ENCODE measurements at places on chromosomes 6 and 20. TPM values are rescaled to one million over a fixed set of nuclear protein-coding genes. Genes with fewer than 3 reads are reported as not detected.
A peak's percentile ranks its signal among the peaks of the same experiment; 100 is the strongest.

DNA sequence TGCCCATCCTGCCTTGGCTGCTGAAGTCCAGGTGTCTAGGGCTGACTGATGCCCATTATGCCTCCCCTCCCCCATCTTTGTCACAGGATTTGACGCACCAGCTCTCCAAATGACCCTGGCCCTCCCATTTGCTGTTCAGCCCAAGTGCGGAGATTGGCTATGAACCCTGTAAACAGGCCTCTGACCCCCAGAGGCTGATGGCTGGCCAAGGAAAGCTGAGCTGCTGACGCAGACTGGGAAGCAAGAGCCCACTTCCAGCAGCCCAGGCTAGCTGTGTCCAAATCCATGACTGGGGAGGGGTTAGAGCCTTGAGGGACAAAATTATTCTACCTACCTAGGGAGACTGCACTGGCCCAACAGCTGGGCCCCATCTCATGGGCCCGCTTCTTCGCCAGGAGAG, 797 bp upstream of the GNRH2 start:
- H3K27ac ChIP-seq: peak overlapping the region; percentile 42
- H3K4me3 ChIP-seq: no peak overlapping the region
- H3K36me3 ChIP-seq: peaks cover 32% of the 10 kb centered on the region
- peak; percentile 35 for DNase-seq
- H3K27me3 ChIP-seq: no peaks in the 10 kb centered on the region

GRCh38 chr6:43868467-43868866, 98.5 kb downstream of the VEGFA start:
- no peak overlapping the region for H3K4me3 ChIP-seq
- H3K27me3 ChIP-seq: peaks cover 11% of the 10 kb centered on the region
- peaks cover 6% of the 10 kb centered on the region for H3K4me1 ChIP-seq
- H3K27ac ChIP-seq: no peak overlapping the region
- no peak for DNase-seq
- H3K36me3 ChIP-seq: no peaks in the 10 kb centered on the region

- no peaks in the 10 kb centered on the region for H3K27me3 ChIP-seq
- no peak overlapping the region for H3K27ac ChIP-seq
- DNase-seq: no peak
- H3K4me3 ChIP-seq: no peak overlapping the region
- no peaks in the 10 kb centered on the region for H3K4me1 ChIP-seq
Measured at GRCh38 chr6:121630716-121631115, 195.3 kb downstream of the GJA1 start.

DNA sequence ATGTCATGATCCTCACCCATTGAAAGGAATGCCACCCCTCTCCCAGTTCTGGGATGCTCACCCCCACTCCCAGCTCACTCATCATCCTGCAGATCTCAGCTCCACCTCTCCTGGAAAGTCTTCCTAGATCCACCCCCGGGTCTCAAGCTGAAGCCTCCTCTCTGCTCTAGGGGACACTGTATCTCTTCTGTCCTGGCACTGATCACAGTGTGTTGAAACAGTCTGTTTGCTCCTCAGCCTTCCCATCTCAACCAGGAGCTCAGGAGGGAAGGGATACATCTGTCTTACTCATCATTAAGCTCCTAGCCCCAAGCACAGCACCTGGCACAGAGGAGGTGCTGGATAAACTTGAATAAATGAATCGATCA, 80.1 kb downstream of the MRPL14 start:
- no peak for DNase-seq
- no peak overlapping the region for H3K4me3 ChIP-seq
- H3K36me3 ChIP-seq: no peaks in the 10 kb centered on the region
- H3K27me3 ChIP-seq: no peaks in the 10 kb centered on the region

DNA sequence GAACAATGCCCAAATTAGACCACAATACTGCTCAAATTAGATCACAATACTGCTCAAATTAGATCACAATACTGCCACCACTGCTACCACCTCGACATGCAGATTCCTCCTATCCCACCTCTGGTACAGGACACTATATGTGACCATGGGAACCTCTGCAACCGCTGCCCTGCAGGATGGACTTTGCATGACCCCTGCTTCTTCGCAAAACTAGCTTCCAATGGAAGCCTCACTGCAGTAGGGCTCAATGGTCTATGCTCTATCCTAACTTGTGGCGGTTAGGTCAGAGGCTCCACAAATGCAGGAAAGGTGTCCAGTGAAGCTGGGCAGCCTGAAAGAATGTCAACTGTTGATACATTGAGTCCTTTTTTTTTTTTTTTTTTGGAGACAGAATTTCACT, 7.8 kb upstream of the TXNDC5 start:
- no peak overlapping the region for H3K4me3 ChIP-seq
- no peak overlapping the region for H3K27ac ChIP-seq
- H3K36me3 ChIP-seq: no peaks in the 10 kb centered on the region
- DNase-seq: no peak
- no peaks in the 10 kb centered on the region for H3K4me1 ChIP-seq
- H3K27me3 ChIP-seq: no peaks in the 10 kb centered on the region

DNA sequence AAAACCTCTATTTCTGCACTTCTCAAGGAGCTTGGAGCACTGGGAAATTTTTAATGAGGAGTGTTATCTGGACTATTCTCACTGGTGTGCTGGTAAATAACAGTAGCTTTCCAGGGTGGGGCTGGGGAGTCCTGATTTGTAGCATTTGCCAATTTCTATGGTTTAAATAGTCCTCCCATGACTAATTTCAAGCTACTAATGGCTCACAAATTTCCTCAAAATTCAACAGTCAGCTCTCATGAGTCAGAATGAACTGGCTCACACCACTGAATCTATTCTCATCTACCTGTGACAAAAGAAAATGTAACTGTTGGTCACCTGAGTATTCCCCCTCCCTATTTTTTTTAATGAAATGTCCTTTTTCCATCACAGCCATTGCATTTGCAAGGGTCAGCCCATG, 449.6 kb downstream of the KIF16B start:
- H3K4me3 ChIP-seq: no peak overlapping the region
- DNase-seq: no peak
- no peaks in the 10 kb centered on the region for H3K36me3 ChIP-seq

GRCh38 chr6:50264995-50265571, 215.4 kb upstream of the DEFB112 start:
- H3K4me3 ChIP-seq: no peak overlapping the region
- no peaks in the 10 kb centered on the region for H3K4me1 ChIP-seq
- H3K27ac ChIP-seq: no peak overlapping the region

DNA sequence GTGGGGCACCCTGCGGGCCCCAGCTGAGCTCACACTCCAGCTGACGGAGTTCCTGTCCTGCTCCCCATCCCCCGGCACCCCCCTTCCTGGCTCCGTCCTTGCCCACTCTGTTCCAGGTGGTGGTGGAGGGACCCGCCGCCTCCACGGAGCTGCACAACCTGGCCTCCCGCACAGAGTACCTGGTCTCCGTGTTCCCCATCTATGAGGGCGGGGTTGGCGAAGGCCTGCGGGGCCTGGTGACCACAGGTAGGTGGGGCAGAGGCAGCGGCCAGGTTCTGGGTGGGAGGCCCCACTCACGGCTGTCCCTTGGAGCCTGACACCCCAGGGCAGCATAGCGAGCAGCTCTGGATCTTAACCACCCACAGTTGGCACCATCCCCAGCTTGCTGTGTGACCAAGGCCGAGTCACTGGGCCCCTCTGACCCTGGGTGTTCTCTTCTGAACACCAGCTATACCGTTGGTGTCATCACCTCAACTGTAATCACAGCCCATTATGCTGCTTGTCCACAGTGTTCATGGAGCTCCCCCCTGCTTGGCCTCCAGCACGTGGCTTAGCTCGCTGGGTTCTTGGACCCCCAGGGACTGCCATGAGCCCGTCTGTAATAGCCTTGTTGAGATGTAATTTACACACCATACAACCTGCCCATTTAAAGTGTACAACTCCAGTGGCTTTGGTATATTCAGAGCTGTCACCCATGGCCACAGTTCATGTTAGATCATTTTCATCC, 17.4 kb downstream of the COL20A1 start:
- no peaks in the 10 kb centered on the region for H3K36me3 ChIP-seq
- H3K27me3 ChIP-seq: peaks cover 46% of the 10 kb centered on the region
- no peak overlapping the region for H3K27ac ChIP-seq
- no peaks in the 10 kb centered on the region for H3K4me1 ChIP-seq

DNA sequence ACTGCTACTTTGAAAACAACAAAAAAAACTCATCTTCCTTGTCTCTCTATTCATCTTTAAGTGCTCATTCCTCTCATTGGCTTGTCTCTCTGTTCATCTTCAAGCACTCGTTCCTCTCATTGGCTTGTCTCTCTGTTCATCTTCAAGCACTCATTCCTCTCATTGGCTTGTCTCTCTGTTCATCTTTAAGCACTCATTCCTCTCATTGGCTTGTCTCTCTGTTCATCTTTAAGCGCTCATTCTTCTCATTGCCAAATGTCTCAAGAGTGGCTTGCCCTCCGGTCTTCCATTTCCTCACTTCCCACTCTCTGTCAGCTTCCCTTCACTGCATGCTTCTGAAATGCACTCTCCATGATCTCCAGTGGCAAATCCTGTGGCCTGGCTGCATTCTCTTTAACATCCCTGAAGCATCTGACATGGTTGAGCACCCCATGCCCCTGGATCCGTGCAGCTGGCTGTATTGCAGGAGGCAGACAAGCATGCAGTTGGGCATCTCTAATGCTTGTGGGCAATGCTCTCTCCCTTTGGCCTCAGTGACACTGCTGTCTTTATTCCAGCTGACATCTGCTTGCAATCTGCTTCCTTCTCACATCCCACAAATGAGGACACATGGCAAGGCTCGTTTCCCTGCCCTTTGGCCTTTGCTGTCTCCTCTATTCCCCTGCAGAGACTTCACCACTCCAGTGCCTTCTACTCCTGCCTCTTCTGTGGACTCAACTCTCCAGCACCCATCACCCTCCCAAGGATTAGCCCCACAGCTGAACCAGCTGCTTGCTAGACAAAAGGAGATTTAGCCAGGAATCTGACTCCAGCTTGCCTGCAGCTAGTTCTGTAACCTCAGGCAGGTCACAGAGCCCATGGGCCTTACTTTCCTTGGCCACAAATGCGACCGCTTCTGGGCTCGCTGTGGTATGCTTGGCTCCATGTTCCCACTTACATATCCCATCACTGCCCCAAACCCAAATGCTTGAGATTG, 143.2 kb upstream of the SNX9 start:
- no peak overlapping the region for H3K4me3 ChIP-seq
- no peaks in the 10 kb centered on the region for H3K4me1 ChIP-seq
- H3K27me3 ChIP-seq: peaks cover 4% of the 10 kb centered on the region

- no peak overlapping the region for H3K27ac ChIP-seq
- H3K4me1 ChIP-seq: no peaks in the 10 kb centered on the region
- peaks cover 27% of the 10 kb centered on the region for H3K36me3 ChIP-seq
- no peak overlapping the region for H3K4me3 ChIP-seq
- DNase-seq: no peak
Measured at GRCh38 chr20:33606118-33606771, 55.9 kb upstream of the C20orf144 start.

DNA sequence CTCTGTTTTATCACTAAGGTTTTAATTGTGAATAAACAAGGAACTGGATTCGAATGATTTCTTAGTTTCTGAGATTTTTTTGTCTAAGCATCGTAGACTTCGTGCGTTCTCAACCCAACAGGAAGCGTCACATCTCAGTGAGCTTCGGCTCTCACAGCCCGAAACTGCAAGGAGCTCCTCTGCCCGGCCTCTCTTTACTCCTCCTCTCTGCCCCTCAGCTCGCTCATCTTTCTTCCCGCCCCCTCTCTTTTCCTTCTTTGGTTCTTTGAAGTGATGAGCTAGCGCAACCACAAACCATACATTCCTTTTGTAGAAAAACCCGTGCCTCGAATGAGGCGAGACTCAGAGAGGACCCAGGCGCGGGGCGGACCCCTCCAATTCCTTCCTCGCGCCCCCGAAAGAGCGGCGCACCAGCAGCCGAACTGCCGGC, 480 bp upstream of the NT5E start:
- DNase-seq: no peak
- peaks cover 24% of the 10 kb centered on the region for H3K27me3 ChIP-seq
- peak overlapping the region; percentile 65 for H3K27ac ChIP-seq
- H3K36me3 ChIP-seq: no peaks in the 10 kb centered on the region
- peak overlapping the region; percentile 63 for H3K4me3 ChIP-seq

DNA sequence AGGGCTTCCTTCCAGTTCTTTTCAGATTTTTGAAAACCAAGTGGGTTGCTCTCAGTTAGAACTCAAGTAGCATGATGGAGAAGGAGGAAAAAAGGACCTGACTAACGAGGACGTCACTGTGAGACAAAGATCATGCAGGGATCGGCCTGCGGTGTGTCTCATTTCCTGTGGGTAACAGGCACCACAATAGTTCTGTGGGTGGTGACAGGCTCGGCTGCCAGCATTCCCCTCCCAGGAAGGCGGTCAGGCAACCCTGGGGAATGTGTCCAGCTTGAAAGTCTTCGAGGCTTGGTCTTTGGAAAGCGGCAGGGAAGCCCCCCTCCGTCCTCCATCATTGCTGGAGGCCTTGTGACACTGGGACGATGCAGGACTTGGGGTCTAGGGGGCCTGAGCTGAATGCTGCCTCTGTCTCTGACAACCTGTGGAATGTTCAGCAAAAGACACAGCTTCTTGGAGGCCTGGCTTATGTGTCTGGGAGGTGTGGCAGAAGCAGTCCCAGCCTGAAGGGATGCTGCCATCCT, 121.0 kb downstream of the BCAS1 start:
- DNase-seq: peak; percentile 69
- H3K4me3 ChIP-seq: no peak overlapping the region
- no peaks in the 10 kb centered on the region for H3K27me3 ChIP-seq
- peaks cover 13% of the 10 kb centered on the region for H3K4me1 ChIP-seq
- H3K27ac ChIP-seq: no peak overlapping the region

DNA sequence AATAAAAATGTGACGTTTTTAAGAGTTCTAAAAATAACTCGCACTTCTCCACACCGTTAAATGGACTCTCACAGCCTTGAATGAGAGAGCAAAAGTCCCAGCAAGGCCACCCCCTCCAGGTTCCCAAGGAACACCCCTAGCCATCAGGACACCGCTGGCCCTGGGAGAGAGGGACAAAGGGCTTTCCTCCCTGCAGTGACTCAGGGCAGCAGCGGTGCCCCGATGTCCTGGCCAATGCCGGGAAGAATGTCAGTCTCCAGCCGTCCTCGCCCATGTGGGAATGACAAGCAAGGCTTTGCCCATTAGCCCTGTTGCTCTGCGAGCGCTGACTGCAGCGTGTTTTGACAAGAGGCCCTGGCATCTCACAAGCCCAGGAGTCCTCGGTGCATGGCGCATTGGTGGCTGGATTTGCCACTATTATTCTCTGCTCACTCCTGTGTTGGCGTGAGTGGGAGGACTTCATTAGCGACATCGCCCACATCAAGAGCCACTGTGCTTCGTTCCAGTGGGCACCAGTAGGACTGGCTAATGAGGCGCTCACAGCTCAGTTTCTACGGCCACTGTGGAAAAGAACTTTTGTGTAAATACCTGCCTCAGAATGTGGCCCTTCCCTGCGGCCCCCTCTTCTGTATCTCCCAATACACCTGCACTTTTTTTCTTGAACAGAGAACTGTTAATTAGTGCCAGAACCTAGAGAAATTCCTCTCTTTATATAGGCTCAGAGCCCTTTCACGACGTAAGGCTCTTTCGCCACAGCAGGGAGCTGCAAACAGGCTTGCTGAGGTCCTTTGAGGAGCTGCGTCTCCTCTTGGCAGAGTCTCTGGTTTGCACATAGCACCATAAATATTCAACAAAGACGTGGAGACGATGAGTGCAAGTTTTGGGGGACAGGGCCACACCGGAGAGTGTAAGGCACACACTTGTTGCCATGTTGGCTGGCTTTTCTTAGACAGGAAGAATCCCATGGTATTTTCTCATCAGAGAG, 336.6 kb downstream of the TAF4 start:
- no peaks in the 10 kb centered on the region for H3K27me3 ChIP-seq
- H3K4me3 ChIP-seq: no peak overlapping the region
- no peak for DNase-seq
- no peaks in the 10 kb centered on the region for H3K36me3 ChIP-seq
- no peaks in the 10 kb centered on the region for H3K4me1 ChIP-seq

- peak; percentile 90 for DNase-seq
- peaks cover 39% of the 10 kb centered on the region for H3K4me1 ChIP-seq
- H3K4me3 ChIP-seq: peak overlapping the region; percentile 85
- H3K27ac ChIP-seq: peak overlapping the region; percentile 92
Measured at GRCh38 chr6:13813621-13814175, 659 bp downstream of the MCUR1 start.

The RGS17 gene
- 0.26 TPM for total RNA-seq

The NOX3 gene
- not detected for total RNA-seq

The PRDM13 gene
- total RNA-seq: not detected
